ENCODE measurements at places on chromosomes 2 and 18.

- no peak for DNase-seq
These were observed 133.5 kb downstream of the ASB1 start for GRCh38 chr2:238560234-238560633.

GRCh38 chr2:216354306-216354705, 18.0 kb downstream of the MARCHF4 start:
- no peak for DNase-seq

- DNase-seq = no peak
These were observed 149.3 kb upstream of the TCF4 start for GRCh38 chr18:55737266-55737665.

- DNase-seq = no peak
These were observed 170.1 kb upstream of the KYNU start for GRCh38 chr2:142707318-142707717.

GRCh38 chr18:55462652-55463051, 125.3 kb downstream of the TCF4 start:
- DNase-seq = no peak

GRCh38 chr2:44777036-44777435, 164.5 kb upstream of the SIX3 start:
- DNase-seq = no peak

DNA sequence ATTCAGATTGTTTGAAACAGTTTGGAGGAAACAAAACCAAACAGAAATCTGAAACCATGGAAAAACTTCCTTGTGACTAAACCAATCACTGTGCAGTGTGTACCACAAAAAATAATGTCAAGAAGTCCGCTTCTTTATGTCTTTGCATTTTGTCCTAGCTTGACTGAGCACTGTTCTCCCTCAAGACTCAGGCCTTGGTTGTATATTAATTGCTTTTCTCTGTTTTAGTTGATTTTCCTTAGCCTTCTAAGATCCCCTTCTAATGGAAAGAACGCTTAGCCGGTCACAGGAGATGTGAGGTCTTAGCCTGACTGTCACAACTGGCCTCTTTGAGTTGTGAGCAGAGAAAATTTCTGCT, 56.6 kb downstream of the LCLAT1 start:
- DNase-seq = no peak

DNA sequence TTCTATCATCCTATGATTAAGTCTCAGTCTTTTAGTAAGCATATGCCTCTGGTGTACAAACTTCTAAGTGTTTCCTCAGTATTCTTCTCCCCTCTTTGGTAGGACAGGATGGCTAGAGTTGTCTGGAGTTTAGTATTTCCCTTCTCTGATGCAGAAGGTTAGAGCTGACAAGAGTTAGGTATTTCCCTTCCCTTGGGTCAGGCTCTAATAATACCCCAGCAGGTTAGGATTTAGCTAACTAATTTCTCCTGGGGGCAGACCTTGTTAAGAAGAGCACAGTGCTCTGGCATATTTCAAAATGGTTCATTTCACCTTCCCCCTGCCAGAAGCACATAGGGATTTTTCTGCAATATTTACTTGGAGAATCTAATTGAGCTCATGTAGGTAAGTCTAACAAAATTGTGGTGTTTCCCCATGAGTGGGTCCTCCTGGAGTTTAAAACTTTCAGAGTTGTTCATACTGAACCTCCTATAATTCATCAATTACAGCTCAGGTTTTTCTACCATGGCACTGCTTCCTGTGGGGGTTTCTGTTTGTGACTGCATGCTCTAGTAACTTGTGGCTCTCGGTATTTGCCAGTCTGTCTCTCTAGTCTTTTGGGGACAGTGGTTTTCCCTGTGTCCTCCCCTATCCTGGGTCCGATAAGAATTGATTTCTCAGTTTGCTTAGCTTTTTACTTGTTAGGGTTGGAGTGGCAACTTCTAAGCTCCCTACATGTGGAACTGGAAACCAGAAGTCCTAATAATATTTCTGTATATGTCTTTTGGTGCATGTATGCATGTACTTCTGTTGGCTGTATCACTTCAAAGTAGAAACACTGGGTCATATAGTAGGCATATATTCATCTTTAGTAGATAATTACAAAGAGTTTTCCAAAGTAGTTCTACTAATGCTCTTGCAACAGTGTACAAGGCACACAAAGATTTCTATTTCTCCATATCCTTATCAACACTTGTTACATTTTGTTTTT, 77.7 kb downstream of the GDF7 start:
- no peak for DNase-seq

- no peak for DNase-seq
These were observed 25.1 kb upstream of the SGPP2 start for GRCh38 chr2:222399038-222399783.

DNA sequence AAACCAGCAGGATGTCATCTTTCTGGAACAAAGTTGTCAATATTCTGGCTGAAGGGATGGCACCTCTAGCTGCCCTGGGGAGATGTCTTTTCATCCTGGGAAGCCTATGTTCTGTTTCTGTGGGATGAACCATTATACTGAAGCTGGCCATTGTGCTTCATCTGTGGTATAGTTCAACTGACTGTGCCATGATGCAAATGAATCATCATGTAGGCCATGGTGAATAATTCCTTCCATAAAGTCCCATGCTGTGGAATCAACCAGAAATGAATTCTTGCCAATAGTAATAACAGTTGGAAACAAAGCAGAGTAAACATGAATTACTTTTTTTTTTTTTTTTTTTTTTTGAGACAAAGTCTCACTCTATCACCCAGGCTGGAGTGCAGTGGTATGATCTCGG, 64.1 kb upstream of the CNGA3 start:
- no peak for DNase-seq

All from activated naive CD4-positive, alpha-beta T cell treated with anti-CD3 and anti-CD28 coated beads for 36 hours (primary cell).